CD8-positive, alpha-beta memory T cell (primary cell): ENCODE measurements at places on chromosomes 1 and 21. TPM values are rescaled to one million over a fixed set of nuclear protein-coding genes. Genes with fewer than 3 reads are reported as not detected.

DNA sequence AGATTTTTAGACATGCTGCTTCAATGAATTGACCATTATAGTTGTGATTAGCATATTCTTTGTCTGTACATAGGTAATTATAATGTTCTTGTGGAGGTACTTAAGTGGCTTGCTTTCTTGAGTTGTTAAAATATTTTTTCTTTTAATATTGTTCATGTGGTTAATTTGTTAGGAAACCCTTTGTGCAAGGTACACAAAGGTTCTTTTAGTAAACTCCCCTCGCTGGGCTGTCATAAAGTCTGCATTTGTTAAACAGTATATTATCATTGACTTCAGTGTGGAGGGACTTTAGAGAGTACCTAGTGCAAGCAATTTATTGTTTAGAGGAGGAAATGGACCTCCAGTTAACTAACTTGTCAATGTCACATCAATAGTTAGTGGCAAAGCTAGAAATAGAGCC, 52.5 kb downstream of the DISP1 start:
- DNase-seq: no peak

Gene MEAF6
- total RNA-seq: 113 TPM

Gene SPRR2B
- total RNA-seq: not detected

DNA sequence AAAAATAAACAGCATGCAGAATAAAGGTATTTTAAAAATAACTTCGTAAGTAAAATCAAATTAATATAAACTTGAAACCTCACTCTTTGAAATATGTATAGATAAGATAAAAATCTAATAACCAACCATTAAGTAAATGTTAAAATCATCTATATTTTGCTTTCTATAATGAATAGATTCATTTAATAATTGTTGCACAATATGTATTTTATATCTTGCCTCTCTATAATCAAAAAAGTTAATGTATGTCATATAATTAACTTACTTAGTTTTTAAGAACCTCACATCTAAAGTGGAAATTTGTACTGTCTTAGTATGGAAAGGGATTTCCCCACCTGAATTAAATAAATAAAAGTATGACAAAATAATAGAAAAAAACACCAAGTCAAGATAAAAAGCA, 42.4 kb upstream of the RBM34 start:
- DNase-seq: no peak

Gene PGBD5
- total RNA-seq: not detected

- peak; percentile 7 for DNase-seq
Measured at GRCh38 chr1:226581650-226582330, 33.2 kb downstream of the STUM start.

GRCh38 chr21:40152476-40152875, 285.2 kb downstream of the PCP4 start:
- DNase-seq: no peak

GRCh38 chr21:21434944-21435343, 436.7 kb downstream of the NCAM2 start:
- DNase-seq: no peak

Gene BNIPL
- 1.3 TPM for total RNA-seq

DNA sequence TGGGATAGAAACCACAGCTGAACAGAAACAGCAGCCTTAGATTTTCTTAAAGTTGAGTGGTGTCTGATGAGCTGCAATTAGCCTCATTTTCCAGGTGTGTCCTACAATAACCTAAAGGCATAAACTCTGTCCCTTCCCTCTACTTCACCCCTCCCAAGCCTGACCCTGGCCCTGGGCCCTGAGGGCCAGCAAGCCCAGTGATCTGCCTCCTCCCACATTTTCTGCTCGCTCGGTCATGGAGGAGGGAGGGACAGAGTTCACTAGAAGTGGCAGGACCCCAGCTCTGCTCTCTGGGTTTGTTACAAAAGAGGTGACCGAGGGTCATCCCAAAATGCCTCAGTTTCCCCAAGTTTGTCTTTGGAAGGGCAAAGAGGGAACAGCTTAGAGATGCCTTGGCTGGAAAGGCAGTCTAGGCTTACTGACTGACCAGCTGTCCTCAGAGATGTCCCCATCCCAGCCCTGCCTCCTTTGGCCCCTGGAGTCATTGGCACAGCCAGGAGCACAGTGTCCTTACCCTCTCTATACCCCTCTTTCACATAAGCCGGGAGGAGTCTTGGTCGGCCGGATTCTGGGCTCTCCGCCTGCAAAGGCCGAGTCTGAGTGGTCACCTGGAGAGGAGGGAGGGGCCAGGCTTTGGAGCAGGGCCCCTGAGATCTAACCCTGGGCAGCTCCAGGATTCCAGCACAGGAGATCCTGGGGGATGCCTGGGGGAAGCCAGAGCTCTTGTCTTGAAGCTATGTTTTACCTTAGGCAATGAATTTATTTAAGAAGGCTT, 172.7 kb downstream of the PTPRU start:
- no peak for DNase-seq

DNA sequence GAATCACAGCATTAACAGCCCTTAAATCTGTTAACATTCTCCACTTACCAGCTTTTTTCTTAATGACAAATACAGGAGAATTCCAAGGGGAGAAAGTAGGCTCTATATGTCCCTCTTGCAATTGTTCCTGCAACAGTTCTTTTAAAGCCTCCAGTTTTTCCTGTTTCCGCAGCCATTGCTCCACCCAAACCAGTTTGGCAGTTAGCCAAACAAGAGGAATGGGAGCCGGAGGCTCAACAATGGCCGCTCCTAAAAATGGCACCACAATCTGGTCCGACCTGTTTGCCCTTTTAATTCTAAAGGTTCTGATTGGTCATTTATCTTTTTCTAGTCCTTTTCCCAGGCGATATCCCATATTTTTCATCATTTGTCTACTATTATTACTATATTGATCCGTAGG, 14.0 kb upstream of the L1TD1 start:
- DNase-seq: no peak

GRCh38 chr1:1593834-1594601, 5.9 kb downstream of the FNDC10 start:
- DNase-seq: no peak

Gene AMPD1
- not detected for total RNA-seq

GRCh38 chr1:54811739-54812655, 10.9 kb upstream of the TTC22 start:
- DNase-seq: no peak

Gene TFF2
- total RNA-seq: not detected

Gene IFNLR1
- 5.4 TPM for total RNA-seq

Gene RHCE
- total RNA-seq: 0.26 TPM

DNA sequence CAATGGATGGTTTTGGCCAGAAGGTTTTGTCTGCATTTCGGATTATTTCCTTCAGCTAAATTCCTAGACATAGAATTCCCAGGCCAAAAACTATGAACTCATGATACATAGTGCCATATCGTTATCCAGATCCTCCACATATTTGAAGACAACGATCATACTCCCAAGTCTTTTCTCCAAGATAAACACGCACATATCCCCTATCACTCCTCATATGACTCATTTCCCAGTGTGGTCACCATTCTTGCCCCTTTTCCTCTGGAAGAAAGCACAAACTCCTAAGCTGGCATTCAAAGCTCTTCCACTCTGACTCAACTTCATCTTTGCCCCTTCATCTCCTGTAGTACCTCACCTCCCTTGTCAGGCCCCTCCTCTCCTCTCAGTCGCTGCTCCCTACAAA, 277.6 kb downstream of the PLPP3 start:
- no peak for DNase-seq

DNA sequence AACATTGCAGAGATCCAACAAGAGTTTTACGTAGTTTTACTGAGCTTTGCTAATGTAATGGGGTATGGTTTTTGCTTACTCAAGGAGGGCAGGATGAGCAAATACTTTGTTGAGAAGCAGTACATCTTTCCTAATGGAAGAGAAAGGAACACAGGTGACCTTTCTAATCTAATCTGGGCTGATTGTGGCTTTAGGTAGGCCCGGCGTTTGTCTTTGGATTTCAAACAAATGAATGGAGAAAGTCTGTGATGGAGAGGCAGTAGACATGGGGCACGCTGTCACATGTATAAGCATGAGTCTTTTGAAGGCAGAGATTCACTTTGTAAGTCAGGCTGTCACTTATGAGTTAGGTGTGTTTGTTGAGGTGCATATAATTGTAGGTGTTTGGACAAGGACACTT, 1.7 kb downstream of the PLEKHM2 start:
- no peak for DNase-seq

Gene SFN
- total RNA-seq: not detected

DNA sequence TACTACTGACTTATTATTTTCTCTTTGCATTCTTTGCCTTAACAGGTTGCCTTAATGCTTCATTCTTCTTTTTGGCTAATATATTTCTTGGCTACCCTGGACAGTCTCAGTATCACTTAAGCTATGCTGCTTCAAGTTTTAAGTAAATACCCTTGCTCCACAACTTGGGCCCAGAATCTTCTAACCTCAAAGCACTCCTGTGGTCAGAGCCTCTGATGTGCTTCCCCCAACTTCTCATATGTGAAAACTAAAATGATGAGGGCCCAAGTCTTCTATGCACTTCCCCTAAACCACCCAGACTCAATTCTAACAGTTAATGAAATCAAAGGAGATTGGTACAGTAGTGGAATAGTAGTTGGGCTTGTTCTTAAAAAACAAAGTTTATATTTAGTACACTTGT, 314.1 kb downstream of the PLPP3 start:
- DNase-seq: no peak

- DNase-seq: no peak
Measured at GRCh38 chr1:229005097-229005496, 265.8 kb upstream of the RAB4A start.

DNA sequence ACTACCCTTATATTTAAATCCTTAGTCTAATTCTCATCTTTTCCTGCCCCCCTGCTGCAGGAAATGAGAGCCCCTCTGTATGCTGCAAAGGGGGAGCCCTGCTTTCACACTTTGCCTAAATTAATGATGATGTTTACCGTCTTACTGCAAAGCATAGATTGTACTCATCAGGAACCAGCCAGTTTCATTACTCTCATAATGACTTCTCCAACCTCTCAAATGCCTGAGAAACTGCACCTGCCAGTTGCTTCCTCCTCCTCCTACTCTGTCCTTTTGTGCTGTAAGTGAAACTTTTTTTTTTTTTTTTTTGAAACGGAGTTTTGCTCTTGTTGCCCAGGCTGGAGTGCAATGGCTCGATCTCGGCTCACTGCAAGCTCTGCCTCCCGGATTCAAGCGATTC, 101.7 kb downstream of the ADSS2 start:
- no peak for DNase-seq

Gene LMX1A
- not detected for total RNA-seq

- DNase-seq: no peak
Measured at GRCh38 chr1:228075801-228076271, 6.7 kb upstream of the ARF1 start.

Gene GJA4
- not detected for total RNA-seq

Gene COL8A2
- 0.18 TPM for total RNA-seq

GRCh38 chr1:64550946-64551605, 81.1 kb downstream of the CACHD1 start:
- no peak for DNase-seq

DNA sequence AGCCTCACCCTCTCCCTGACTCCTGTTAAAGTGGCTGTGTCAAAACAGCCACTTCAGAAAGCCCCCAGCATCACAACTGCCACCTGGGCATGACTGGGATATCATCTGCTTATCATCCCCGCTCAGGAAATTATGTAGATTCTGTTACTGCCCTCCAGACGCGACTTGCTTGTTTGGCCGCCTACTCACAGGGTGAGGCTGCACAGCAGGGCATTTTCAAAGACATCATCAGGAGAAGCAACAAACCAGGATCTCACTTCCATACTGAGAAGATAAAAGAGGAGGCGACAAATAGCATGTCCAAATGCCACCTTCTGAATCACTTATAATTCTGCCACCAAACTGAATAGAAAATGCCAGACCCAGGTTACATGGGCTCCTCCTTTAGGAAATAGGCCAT, 94.8 kb downstream of the MIS18A start:
- no peak for DNase-seq

- DNase-seq: no peak
Measured at GRCh38 chr1:165902565-165902964, 75.2 kb downstream of the UCK2 start.

Gene PLA2G4A
- 1.1 TPM for total RNA-seq

GRCh38 chr1:155864393-155864792, 5.0 kb downstream of the SYT11 start:
- no peak for DNase-seq

- no peak for DNase-seq
Measured at GRCh38 chr1:87274851-87275250, 53.8 kb upstream of the LMO4 start.

Gene FOXE3
- total RNA-seq: not detected

Gene ESRRG
- not detected for total RNA-seq

DNA sequence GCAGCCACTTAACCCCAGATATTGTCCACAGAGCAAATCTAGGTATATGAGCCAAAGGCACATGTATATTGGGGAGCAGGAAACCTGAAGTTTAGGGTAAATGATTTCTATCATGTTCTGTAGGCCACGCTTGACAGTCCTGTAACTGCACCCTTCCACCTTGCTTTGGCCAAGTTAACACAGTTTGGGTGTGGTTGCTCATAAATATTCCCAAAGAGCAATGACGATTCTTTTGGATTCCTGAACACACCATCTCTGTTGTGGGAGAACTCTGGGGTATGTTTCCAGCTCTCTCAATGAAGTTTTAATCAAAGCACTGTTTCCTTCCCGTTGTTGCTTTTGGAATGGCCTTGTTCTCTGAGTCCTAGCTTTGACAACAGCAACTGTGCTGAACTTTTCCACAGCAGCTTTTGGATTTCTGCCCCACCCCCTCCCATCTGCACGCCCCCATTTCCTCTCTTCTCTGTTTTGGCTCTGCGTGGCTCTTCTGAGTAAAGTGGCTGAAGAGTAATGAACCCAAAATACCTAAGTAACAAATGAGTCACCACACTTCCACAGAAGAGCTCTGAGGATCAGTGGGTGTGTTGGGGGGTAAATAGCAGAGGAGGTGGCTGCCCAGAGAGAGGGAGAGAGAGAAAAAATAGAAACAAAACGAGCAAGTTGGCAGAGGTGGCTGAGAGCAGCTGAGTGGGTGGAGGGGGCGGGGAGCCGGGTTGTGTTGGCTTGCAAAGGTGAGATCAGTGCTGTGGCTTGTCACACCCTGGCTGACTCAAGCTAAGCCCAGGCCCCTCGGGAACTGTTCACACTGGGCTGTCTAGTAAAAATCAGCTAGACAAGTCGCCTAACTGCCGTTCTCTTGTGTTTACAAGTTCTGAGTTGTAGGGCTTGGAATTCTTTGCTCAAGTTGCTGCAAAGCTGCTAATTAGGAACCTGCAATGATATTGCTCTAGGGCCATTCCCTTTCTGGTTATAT, 26.9 kb upstream of the RAP1A start:
- DNase-seq: peak; percentile 83

- no peak for DNase-seq
Measured at GRCh38 chr1:78240191-78240590, 194.4 kb downstream of the GIPC2 start.

- no peak for DNase-seq
Measured at GRCh38 chr1:53704804-53705445, 34.0 kb downstream of the GLIS1 start.

- DNase-seq: no peak
Measured at GRCh38 chr1:155003227-155003765, 694 bp downstream of the ZBTB7B start.

- DNase-seq: no peak
Measured at GRCh38 chr1:83033682-83034081, 965.2 kb downstream of the TTLL7 start.

Gene MROH9
- not detected for total RNA-seq
